ENCODE measurements at places on chromosomes 12 and 14.

- DNase-seq: no peak
Observed at GRCh38 chr12:126369487-126370463, 1304.5 kb downstream of the AACS start.

GRCh38 chr12:105222284-105222655, 13.7 kb downstream of the APPL2 start:
- no peak for DNase-seq

- no peak for DNase-seq
Observed at GRCh38 chr12:114194956-114195355, 211.0 kb downstream of the TBX5 start.

DNA sequence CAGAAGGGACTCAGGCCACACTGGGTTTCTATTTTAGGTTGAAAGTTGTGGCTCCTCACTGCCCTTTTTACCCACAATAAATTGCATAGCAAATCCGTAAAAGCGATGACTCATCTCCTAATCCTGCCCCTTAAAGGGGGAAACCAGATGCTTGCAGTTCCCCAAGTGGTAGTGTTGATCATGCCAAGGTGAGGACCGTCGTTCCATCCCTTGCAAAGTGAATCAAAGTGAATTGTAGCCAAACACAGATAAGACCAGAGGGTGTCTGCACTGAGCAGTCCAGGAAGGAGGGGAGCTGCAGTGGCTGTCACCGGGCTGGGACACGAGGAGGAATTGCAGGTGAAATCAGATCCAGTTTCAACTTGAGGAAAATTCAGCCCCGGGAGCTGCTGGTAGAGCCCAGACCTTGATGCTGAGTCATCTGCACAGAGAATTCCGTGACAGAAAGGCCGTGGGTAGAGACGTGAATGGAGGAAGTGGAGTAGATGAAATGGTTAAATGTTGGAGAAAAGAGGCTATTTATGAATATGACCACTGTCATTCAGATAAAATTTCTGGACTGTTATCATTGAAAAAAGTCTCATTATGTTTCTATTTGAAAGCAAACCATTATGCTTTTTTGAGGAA, 44.2 kb upstream of the MMP17 start:
- no peak for DNase-seq

DNA sequence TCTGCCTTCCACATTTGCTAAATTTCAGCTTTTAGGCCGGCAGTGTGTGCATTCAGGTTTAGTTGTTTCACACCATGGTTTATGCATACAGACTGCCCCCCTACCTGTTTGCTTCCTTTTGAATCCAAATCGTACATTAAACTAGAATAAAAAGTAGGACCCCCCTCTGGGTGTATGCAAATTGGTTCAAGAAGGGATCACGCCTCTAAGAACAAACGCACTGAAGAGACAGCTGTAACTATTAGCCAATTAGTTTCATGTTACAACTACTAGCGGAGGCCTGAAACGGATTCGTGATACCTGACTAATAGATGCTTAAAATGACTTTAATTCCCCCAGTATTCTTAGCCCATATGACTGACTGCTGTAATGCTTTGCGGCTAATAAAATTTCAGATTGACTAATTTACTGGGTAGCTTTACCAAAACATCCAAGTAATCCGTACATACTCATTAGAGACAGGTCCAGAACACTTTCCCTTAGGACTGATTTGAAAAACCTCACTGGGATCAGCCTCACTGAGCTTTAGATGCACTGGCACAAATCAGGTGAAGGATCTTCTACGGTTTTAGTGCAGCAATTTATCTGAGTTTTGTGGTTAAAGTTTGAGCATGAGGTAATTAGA, 411.8 kb downstream of the NPAS3 start:
- no peak for DNase-seq
